ENCODE measurements at places on chromosomes 12 and 14.

GRCh38 chr12:76259660-76260389 is 88.4 kb downstream of the BBS10 start:
- no peak for DNase-seq

DNA sequence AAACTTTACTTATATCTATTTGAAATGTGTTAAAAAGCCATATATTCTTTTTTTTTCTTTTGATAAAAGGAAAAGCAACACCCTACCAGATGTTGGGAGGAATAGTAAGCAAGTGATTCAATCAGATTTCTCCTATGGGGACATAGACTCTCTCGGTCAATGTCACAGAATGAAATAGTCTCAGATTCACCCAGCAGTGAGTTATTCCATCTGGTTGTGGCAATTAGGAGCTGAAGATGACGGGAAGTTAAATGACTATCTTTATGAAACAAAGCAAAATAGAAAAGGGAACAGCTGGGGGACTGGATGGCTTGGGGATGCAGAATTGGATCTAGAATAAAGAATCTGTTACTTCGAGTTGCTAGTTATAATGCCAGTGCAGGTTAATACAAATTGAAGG is 857.0 kb downstream of the NRXN3 start:
- no peak for DNase-seq

DNA sequence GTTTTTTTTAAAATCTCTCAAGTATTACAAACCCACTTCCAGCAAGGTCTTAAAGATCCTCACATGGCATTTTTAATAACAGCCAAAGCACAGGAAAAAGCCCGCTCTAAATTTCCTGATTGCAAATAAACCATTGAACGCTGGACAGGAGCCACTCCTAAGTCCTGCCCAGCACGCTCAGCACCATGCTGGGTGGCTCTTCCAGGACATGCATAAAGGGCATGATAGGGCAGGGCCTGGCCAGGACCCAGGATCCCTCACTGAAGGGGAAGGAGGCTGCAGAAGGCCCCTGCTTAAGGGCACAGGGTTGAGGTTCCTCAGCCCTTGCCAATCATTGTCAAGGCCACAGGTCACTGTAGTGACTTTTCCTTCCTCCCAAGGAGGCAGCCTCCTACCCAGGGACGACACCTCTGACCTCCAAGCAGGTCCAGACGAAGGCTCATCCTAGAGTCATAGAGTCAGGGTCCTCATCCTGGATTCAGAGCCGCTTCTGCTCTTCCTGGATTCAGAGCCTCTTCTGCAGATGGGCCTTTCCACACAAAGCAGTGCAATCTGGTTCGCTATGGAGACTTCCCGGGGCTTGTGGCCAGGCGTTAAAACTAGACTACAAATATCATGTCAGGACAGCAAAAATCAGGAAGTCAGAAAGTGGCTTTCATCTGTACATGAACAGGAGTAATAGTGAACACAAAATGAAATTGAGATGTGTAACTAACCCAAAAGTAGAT is 123.8 kb downstream of the GCH1 start:
- no peak for DNase-seq

DNA sequence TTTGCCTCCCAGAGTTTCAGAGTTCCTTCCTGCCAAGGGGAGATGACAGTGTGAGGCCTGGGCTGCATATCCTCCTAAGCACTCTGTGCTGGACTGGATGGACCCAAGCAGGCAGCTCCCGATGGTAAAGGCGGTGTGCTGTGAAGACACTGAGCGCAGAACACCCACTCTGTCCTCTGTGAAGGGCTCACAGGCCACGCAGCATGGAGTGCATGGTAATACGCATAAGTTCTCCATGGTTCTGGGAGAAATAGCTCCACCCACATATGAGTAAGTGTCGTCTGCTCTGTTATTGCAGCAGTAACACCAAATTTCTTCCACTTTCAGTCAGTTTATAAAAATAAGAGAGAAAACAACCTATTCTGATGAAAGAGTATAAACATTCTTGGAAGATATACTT is 55.8 kb downstream of the TMEM30B start:
- DNase-seq: no peak

GRCh38 chr12:29534935-29535334 is 37.4 kb upstream of the OVCH1 start:
- no peak for DNase-seq

DNA sequence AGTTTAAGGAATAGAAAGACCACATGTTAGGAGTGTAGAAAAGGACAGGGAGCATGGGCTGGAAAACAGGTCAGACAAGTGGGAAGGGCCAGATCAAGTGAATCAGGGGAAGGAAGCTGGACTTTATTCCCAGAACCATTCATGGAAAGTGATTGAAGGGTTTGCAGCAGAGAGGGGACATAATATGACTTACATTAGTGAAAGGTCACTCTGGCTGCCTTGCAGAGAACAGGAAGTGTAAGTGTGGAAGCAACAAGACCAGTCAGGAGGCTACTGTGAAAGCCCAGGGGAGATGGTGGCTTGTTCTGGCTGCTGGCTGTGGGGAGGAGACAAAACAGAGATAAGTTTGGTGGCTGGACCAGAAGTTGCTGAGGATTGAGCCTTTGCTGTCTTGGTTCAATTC is 69.1 kb downstream of the VCPKMT start:
- DNase-seq: peak; percentile 21

GRCh38 chr12:115374480-115375185 is 690.7 kb upstream of the TBX3 start:
- DNase-seq: peak; percentile 68

- no peak for DNase-seq
Measured at GRCh38 chr14:77086951-77087350, 11.1 kb upstream of the CIPC start.

DNA sequence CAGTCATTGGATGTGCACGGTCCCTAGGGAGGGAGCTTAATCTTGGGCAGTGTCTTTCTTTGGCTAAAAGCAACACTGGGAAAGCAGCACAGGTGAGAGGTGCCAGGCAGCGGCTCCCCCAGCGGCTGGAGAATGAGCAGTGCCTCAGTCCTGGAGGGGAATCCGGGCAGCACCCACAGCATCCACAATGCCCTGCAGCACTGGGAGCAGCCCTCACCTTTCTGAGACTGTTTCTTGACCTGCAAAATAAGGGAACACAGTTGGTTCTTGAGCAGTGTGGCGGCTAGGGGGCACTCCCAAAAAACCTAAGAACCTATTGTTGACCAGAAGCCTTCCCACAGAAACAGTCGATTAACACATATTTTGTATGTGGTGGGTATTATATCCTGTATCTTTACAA is 75.8 kb downstream of the SINHCAF start:
- DNase-seq: no peak

DNA sequence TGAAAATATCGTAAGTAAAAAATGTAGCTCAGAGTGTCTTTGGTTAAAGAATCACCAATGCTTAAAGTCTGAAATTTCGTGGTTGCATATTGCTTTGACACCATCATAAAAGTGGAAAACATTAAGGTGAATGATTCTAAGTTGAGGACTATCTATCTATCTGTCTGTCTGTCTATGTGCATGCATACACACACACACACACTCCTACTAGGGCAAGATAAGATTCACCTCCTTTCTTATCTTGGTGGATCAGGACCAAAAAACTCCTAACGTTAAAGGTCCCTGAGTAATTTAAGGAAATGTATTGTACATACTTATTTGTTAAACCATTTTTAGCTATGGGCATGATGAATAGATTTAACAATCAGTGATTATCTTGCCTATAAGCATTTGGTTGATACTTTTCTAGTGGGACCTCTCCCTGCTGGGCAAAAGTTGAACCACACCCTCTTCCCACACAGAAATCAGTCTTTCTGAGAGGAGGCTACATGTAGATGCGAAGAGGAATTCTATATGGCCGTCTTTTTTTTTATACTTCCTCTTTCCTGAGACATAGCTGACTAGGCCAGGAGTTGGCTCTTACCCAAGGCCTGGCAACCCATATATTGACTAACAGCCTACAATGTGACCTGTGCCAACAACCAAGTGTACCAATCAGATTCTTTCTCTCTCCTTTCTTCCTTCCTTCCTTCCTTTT is 19.3 kb upstream of the LLPH start:
- DNase-seq: peak; percentile 94

DNA sequence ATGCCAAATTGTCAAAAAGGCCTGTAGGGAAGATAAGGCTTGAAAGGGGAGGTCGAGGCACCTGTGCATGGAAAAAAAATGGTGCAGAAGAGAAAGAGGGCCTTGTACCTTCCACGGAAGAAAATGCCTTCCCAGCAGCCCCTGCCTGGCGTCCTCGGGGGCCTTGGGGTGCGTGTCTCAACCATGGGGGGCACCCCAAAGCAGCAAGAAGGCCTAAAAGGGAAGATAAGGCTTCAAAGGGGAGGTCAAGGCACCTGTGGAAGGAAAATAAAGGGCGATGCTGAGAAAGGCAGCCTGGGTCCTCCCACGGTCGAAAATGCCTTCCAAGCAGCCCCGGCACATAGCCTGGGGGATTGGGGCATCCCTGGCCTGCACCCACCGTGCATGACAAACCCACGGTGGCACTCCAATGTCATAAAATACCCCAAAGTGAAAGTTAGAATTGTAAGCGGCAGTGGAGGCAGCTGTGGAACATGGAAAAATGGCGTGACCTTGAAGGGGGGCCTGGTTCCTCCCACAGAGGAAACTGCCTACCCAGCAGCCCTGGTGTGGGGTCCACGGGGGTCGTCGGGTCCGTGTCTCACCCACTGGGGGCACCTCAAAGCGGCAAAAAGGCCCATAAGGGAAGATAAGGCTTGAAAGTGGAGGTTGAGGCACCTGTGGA is 275.0 kb downstream of the ALG10 start:
- no peak for DNase-seq

DNA sequence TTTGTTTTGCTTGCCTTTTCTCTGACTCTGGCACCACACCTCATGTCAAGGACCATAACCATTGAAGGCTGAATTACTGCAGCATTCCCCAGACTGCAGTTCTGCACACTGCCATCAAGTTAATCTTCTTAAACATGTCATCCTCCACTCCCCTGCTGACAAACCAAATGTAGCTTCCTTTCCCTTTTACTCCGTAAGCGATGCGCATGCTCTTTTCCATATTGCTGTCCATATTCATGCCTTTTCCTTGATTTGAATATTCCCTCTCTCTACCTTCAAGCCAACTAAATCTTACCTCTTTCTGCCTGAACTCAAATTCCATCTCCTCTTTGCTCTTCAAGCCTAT is 13.6 kb downstream of the GPX2 start:
- DNase-seq: no peak

- no peak for DNase-seq
Measured at GRCh38 chr14:101834397-101834796, 72.9 kb downstream of the PPP2R5C start.

- DNase-seq: no peak
Measured at GRCh38 chr14:88326352-88327103, 3.5 kb upstream of the KCNK10 start.

DNA sequence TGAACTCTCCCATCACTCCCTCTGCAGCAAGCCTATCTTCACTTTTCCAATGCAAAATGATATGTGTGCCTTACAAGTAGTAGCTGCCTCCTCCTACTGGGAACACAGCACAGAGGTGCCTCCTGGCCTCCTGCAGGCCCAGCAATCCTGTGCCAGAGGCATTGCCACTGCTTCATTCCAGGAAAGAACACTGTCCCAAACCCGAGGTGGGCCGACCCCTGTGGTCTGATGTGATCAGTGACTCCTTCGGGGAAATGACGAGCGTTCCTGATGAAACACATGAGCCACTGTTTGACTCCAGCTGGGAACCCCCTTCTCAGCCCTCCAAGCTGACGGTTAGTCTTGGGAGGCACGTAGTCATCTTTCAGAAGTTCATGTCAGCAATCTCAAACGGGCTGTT is 19.5 kb downstream of the PSMC1 start:
- no peak for DNase-seq

DNA sequence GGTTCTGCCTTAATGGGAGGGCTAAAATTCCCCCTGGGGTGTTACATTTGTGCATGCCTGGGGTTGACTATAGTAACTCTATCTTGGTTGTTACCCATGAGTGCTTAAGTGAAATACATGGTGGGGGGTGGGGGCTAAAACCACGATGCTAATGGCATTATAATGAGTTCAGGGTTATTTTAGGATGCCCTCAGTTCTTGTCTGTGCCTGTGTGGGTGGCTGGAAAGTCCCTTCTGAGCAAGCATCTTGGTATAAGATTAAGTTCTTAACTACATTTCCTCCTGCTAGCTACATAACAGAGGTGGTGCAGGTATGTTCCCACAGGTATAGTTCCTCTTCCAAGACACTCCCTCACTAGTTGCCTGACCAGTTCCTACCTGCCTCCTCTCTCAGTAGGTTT is 822.3 kb downstream of the LRFN5 start:
- DNase-seq: no peak

DNA sequence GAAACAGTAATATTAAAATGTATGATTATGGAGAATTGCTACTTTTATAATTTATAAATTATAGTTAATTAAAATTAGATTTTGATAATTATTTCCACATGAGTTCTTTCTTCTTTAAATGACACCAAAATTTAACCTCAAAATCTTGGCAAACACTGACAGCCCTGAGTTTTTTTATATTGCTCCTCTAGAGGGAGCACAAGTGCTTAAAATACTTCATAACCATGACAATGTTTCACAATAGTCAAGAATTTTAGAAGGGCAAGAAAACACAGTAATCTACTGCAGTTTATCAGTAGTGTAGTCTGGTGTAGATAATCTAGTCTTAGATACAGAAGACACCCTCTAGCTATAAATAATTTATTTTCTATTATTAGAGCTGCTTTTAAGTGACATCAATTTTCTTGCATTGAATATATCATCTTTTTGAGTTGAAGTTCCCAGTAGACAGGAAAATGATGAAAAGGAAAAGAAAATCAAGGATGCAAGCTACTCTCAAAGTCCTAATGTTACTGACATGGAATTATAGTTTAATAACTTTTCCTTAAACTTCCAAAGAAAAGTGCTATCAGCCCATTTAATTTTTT is 14.3 kb upstream of the PTGER2 start:
- peak; percentile 66 for DNase-seq

GRCh38 chr12:115975411-115975810 is 302.1 kb downstream of the MED13L start:
- no peak for DNase-seq

DNA sequence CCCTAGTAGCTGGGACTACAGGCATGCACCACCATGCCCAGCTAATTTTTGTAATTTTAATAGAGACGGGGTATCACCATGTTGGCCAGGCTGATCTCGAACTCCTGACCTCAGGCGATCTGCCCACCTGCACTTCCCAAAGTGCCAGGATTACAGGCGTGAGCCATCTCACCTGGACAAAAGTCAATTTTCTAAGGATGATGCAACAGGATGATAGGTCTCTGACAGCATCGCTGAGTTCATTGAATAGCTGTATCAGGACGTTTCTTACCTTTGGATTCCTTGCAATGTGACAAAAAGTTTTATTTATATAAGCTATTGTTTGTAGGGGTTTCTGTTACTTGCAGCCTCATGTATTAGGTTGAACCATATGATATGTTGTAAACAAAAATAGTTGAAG is 55.5 kb upstream of the PCED1B start:
- no peak for DNase-seq

DNA sequence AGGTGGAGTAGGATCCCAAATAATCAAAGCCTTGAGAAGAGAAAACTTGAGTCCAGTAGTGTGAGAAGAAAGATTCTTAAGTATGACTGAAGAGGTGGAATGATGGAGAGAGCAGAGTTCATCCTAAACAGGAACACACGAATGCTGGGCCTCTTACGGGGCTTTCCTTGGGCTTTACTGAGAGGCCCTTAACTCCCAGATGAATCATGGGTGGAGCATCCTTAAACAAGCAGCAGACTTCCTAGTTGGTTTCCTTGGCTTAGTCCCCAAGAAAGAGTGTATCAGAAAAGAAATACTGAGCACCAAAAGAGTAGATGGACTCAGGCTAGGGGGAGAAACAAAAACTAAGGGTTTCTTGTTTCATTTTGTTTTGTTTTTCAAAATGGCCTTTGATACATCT is 132.5 kb downstream of the GPR135 start:
- no peak for DNase-seq

GRCh38 chr12:114760151-114760877 is 76.3 kb upstream of the TBX3 start:
- DNase-seq: no peak
